Activated T-cell treated with anti-CD3 and anti-CD28 coated beads for 1 hour (primary cell): ENCODE measurements at places on chromosomes 4 and X.

- DNase-seq = no peak
These were observed 97.1 kb downstream of the REELD1 start for GRCh38 chr4:146311238-146311970.

DNA sequence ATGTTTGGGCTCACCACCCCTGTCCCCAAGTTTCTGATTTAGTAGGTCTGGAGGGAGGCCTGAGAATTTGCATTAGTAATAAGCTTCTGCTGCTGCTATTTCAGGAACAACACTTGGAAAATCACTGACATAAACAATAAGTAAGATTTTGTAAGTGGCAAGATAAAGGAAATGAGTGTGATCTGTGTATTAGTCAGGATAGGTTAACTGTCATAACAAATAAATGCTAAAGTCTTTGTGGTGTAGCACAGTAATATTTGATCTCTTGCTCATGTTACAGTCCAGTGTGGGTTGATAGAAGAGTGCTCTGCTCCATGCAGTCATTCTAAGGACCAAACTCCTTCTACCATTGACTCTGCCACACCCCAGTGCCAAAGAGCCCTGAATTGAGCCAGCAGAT, 67.0 kb downstream of the NHS start:
- no peak for DNase-seq

DNA sequence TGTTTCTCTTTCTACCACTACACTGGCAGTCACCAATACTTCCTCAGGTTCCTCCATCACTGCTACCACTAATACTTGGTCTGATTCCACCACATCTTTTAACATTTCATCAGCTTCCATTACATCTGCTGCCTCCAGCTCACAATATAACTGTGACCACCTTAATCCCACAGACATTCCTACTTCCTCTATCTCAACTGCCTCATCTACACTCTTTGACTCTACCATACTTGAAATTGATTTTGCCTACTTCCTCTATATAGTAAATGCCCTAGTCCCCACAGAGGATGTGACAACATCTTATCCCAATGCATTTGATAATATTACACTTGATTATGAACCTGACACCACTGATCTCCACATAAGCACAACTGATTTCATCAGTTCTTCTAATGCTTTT, 29.0 kb downstream of the OPRPN start:
- no peak for DNase-seq

DNA sequence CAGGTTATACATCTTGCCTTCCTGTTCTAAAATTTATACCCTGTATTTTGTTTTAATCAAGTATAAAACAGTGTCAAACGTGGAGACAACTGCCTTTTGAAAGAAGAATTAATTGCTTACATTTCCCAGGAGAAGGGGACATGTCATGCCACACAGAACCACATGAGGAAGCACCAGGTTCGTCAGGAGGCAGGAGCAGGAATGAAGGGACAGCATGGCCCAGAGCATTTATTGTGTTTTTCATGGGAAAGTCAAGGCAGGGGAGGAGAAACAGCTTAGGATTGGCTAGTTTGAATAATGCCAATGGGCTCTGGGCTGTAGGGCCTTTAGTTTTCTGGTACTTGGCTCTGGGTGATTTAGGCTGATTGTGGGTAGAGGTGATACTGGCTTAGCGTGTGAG, 203.7 kb downstream of the CFAP299 start:
- DNase-seq = no peak

GRCh38 chr4:150384249-150384648, 197.7 kb upstream of the MAB21L2 start:
- no peak for DNase-seq

- no peak for DNase-seq
These were observed 59.6 kb downstream of the DCX start for GRCh38 chrX:111352424-111352823.

DNA sequence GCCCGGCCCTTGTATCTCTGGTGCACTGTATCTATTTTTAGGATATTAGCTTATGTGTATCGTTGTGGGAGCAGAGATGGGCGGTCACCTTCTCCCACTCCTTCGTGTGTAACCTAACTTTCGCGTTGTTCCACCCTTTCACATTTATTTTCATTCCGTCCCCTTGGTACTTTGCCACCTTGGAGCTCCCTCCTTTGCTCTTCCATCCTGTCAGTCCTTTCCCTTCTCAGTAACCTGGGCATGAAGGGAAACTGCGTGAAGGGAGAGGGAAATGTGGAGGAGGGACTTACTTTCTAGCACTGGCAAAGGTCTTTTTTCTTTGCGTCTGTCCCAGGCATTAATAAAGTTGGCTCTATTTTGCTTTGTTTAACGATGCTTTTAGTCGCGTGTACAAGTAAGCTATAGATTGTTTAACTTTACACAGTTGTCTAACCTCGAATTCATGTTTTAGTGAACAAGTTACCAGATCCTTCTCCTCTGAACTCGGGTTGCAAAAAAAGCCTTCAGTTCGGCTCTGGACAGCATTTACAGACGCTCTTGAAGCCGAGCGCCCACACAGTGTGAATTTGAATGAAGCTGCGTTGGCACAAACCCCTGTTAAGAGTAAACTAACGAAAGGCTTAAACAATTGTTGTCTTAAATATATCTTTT, 3.9 kb downstream of the PCDH10 start:
- DNase-seq = no peak

GRCh38 chr4:118124997-118125396, 90.7 kb downstream of the NDST3 start:
- no peak for DNase-seq

DNA sequence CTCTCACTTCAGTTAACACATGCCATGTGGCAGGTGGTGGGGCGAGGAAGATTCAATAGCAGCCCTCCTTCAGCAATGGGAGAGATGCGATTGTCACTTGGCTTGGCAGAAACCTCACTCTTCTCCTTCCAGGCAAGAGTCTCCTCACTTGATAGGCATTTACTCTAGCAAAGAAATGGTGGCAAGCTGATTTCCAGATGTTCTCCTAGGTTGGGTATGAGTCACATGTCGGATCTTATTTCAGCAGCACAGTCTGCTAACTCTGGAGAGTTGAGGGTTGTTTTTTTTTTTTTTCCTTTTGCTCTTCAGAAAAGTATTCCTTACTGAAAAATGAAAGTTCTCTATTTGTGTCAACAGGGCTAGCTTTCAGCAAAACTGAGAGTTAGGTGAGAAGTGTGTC, 119.5 kb upstream of the CHRDL1 start:
- no peak for DNase-seq

GRCh38 chr4:10007436-10007740, 13.9 kb downstream of the SLC2A9 start:
- no peak for DNase-seq

DNA sequence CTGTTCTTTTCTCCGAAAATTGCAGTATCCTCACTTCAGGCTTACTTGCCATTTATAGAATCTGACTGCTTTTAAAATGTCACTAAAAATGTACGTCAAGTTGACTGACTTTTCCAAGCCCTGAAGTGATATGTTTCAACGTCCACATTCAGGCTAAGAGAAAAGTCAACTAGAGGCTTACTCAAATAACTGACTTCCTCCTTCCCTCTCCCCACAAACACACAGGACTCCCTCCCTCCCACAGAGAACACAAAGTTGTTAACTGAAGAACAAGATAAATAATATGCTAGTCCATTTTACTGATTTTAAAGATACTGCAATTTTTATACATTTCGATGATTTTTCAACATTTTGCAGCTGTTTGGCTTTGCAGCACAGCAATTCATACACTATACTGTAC, 13.8 kb upstream of the CDKL2 start:
- no peak for DNase-seq

DNA sequence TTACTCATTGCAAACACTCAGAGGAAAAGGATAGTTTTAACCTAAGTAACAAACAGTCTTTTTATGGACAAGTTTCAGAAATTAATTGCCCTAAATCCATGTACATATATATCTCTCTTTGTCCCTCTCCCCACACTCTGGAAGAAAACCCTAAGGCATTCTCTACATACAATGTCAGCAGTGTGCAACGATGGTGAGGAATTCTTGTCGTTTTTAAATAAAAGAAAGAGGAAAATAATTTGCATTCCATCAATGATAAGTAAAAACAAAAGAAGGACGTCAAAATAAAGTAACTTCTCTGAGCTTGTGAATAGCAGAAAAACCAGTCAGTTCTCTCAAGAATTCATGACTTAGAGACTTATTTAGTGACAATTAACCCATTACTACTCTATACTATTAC, 550.5 kb upstream of the DIPK2B start:
- no peak for DNase-seq

DNA sequence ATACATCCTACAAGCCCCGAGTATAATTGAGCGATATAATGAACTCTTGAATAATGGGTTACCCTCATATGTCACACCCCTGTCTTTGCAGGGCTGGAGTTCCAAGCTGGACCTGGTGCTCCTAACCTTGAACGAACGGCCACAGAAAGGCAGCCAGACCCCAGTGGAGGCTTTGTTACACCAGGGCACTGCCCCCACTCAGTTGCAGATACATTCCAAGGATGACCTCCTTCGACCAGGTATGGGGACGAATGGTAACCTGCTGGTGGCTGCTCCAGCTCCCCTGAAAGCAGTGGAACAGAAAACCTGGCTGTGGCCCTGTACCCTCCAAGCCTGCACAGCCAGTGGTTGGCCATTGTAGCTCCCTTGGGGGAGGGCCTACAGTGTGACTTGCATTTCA, 56.6 kb upstream of the CCDC149 start:
- DNase-seq = no peak

- no peak for DNase-seq
These were observed 40.7 kb upstream of the ERVMER34-1 start for GRCh38 chr4:52791936-52792335.

- DNase-seq = no peak
These were observed 323.3 kb upstream of the GALNT7 start for GRCh38 chr4:172845281-172845680.

DNA sequence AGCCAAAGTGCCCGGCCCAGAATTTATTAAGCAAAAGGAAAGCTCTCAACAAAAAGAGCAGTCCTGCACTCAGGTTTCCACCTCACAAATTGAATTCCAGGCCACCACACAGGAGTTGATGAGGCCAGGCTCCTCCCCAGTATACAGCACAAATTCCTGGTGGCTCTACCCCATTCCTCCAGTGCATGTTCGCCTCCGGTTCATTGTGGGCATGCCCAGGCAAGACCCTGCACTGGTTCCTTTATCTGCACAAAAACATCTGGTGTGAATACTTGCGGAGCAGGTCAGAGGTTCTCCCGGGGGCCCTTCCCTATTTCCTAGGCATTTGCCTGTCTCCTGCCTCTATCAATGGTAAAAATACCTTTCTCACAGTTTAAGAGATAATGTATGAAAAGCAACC, 195.2 kb upstream of the ANXA10 start:
- no peak for DNase-seq

DNA sequence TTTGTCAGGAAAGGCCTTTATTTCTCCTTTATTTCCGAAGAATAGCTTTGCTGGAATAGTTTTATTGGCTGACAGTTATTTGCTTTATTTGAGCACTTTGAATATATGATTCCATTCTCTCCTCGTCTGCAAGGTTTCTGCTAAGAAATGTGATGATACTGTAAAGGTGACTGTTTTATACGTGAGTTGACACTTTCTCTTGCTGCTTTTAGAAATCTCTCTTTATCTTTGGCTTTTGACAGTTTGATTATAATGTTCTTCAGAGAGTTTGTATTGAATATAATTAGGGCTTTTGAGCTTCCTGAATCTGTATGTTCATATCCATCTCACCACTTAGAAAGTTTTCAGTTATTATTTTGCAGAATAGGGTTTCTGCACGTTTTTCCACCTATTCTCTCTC, 1003.7 kb upstream of the SLIT2 start:
- no peak for DNase-seq

DNA sequence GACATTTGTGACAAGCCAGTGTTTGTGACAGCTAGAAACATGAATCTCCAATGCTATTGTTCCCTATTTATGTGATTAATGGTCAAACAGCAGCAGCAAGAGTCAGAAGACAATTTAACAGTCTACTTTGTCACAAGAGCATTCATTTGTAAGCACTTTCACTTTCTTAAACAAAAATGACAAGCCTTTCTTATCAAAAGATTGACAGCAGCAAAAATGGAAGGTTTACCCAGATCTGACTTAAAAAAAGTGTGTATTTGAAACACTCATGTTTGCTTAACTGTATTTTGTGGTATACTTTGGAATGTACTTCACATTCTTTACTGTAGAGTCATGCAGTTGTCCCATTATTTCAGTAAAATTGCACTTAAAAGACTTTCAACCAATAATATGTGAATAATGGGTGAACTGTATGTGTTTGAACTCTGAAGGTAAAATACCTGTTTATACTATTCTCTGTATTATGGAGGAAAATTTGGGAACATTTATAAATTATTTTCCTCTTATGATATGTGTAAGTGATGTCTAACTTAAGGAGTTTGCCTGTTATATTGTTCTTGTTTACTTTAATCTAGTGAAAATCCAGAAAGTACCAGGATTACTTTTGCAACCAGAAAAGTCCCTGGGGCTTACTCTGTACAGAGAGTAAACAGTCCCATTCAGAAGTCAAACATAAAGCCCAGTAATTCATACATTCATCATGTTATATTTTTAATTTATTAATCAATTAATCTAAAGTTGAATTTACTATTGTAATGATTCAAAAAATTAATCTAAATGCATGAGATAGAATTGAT, 314.9 kb upstream of the TRAM1L1 start:
- DNase-seq = no peak

GRCh38 chr4:121648516-121648915, 48.3 kb downstream of the ANXA5 start:
- DNase-seq = no peak

GRCh38 chrX:5726224-5726623, 502.4 kb downstream of the NLGN4X start:
- DNase-seq = no peak

DNA sequence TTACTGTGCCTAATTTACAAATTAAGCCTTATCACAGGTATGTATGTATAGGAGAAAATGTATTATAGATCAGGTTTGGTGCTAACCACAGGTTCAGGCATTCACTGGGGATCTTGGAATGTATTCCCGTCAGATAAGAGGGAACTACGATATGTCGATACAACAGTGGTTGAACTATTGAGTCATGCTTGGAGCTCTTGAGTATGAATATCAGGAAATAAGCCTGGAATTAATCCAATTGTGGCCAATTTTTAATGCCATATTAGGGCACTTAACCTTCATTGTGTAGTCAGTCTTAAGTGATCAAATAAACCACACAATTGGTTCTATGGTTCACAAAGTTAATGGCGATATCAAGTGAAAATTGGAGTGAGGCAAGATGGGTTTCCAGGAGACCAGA, 556.5 kb downstream of the IL1RAPL1 start:
- no peak for DNase-seq

DNA sequence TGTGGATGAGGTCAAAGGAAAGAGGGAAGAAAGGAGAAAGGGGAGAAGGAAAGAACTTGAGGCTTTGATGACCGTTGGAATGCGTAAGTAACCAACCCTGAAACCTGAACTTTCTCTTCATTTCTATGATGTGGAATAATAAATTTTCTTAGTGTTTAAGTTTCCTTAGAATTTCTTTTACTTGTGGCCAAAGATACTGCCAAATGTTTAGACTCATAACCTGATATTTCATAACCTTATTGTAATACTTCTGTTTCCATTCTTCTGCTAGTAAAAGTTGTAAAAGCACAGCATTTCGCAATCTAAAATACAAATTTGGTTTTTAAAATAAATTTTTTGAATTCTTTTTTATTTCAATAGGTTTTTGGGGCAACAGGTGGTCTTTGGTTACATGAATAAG, 258.5 kb upstream of the GIMD1 start:
- DNase-seq = no peak

- peak; percentile 51 for DNase-seq
These were observed 863 bp upstream of the RAB33A start for GRCh38 chrX:130170752-130171445.
